Bronchial epithelial cell (primary cell): ENCODE measurements at places on chromosomes 4 and X.

GRCh38 chr4:23401572-23401971 is 488.3 kb downstream of the PPARGC1A start:
- DNase-seq: peak; percentile 54

GRCh38 chr4:120070196-120070595 is 3.5 kb upstream of the MAD2L1 start:
- peak; percentile 49 for DNase-seq

DNA sequence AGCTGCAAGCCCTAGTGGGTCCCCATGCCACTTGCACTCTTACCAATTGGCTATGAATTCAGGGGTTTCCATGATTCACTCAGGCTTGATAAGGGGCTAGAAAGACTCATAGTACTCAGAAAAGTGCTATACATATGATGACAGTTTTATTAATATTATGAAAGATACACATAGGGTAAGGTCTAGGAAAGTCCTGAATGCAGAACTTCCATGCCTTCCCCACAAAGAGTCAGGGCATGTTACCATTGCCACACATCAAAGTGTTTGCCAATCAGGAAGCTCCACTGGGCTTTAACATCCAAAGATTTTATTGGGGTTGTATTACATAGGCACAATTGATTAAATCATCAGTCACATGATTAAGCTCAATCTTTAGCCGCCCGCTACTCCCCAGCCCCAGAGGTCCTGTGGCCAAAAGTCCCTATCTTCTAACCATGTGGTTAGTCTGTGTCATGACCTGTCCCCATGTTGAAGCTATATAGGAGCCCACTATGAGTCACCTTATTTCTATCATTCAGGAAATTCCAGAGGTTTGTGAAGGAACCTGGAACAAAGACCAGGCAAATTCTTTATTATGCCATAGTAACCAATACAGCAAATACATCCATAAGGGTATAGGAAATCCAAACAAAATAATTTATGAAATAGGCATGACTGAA is 635.6 kb downstream of the STPG2 start:
- peak; percentile 72 for DNase-seq

- no peak for DNase-seq
These were observed 57.5 kb downstream of the PCDH18 start for GRCh38 chr4:137474711-137475301.

GRCh38 chr4:109127866-109128265 is 174.6 kb downstream of the COL25A1 start:
- DNase-seq: no peak

DNA sequence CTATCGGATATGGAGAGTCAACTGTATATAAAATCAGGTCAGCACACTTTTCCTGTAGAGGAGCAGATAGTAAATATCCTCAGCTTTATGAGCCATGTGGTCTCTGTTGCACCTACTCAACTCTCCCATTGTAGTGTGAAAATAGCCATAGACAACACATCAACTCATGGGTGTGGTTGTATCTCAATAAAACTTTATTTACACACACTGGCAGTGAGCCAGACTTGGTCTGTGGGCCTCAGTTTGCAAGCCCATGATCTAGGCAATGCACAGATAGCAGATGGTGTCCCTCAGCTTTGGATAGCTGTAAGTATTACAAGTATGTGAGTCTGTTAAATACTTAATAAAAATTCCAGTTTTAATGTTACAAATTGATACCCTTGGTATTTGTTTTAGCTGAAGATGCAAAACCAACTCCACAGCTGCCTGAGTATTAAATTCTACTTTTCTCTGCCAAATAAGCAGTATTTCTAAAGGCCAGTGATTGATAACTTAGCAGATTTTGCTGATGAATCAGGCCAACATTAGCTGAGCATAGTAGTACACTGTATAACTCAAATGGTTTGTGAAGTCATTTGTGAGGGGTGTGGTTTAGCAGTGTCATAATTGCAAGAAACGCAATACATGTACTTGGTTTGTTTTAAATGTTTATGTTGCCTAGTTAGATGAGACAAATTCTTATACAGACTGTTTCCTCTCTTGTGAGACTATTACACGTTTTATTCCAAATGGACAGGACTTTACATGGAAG is 87.3 kb downstream of the GPR143 start:
- DNase-seq: no peak

- no peak for DNase-seq
These were observed 40.0 kb downstream of the HHIP start for GRCh38 chr4:144685911-144686310.

- peak; percentile 70 for DNase-seq
These were observed 64.5 kb upstream of the WDR1 start for GRCh38 chr4:10180927-10181744.

DNA sequence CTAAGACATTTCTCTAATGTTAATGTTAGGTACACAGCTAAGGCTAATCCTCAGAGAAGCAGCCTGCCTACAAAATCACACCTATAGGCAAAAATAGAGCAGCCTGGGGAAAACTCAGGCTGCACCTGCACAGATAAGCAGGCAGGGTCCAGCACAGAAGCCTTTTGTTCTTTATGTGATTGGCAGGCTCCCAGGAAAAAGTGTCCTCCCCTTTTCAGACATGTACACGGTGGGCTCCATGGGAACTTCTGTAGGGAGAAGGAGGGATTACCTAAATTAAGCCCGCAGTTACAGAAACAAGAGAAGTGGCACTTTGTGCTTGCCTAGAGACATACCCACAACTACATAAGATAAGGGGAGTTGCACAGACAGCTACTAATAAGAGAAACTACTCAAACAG is 4.0 kb upstream of the HSPA4L start:
- DNase-seq: no peak

- peak; percentile 22 for DNase-seq
These were observed 18.7 kb downstream of the APOO start for GRCh38 chrX:23888887-23889501.

GRCh38 chrX:132967049-132967448 is 8.6 kb upstream of the HS6ST2 start:
- DNase-seq: no peak

- DNase-seq: no peak
These were observed 22.2 kb downstream of the CRMP1 start for GRCh38 chr4:5870701-5871100.

GRCh38 chrX:102846544-102847236 is 90.4 kb upstream of the RAB40AL start:
- peak; percentile 22 for DNase-seq

GRCh38 chr4:184648054-184648312 is 1.3 kb downstream of the CASP3 start:
- no peak for DNase-seq

DNA sequence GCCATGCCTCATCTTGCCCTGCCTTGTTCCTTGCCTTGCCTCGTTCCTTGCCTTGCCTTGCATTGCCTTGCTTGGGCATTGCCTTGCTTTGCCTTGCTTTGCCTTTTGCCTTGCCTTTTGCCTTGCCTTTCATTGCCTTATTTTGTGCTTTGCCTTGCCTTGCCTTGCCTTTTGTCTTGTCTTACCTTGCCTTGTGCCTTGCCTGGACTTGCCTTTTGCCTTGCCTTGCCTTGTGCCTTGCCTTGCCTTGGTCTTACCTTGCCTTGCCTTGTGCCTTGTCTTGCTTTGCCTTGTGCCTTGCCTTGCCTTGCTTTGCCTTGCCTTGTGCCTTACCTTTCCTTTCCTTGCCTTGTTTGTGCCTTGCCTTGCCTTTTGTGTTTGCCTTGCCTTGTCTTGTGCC is 88.2 kb downstream of the TAB3 start:
- peak; percentile 23 for DNase-seq

DNA sequence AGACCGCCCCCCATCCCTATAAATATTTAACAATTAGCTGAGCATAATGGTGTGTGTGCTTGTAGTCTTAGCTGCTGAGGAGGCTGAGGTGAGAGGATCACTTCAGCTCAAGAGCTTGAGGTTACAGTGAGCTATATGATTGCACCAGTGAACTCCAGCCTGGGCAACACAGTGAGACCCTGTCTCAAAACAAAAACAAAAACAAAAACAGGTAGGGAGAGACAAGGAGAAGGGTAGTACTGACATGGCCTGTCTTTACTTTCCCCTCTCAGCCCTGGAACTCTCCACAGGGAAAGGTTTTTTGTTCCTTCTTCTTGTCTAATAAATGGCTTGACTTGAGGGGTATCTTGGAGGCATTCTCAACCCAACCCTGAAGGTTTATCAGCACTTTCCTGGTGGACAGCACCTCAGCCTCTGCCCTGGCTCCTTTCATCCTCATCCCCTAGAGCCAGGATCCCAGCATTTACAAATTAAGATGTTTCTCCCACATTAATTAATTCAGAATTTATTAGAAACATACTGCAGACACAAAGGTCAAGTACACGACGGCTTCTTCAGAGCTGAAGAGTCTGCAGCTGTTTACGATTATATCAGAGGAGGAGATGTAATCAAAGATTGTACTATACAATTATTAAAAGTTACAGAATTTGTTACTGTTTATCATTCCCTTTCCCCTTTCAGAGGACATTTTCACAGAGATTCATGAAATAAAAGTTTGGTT is 131.8 kb downstream of the AFF1 start:
- DNase-seq: no peak

- DNase-seq: peak; percentile 62
These were observed 59.7 kb downstream of the SH3BGRL start for GRCh38 chrX:81261576-81261975.

GRCh38 chrX:96722781-96723180 is 38.1 kb downstream of the DIAPH2 start:
- no peak for DNase-seq
